T-helper 17 cell (primary cell): ENCODE measurements at places on chromosomes 4 and X.
A peak's percentile ranks its signal among the peaks of the same experiment; 100 is the strongest.

- H3K27ac ChIP-seq, result peak overlapping the region; percentile 91
- peaks cover 14% of the 10 kb centered on the region for H3K4me1 ChIP-seq
- no peak for DNase-seq
- H3K27me3 ChIP-seq, result no peaks in the 10 kb centered on the region
Measured at GRCh38 chrX:72020788-72021187, 110.1 kb downstream of the NHSL2 start.

DNA sequence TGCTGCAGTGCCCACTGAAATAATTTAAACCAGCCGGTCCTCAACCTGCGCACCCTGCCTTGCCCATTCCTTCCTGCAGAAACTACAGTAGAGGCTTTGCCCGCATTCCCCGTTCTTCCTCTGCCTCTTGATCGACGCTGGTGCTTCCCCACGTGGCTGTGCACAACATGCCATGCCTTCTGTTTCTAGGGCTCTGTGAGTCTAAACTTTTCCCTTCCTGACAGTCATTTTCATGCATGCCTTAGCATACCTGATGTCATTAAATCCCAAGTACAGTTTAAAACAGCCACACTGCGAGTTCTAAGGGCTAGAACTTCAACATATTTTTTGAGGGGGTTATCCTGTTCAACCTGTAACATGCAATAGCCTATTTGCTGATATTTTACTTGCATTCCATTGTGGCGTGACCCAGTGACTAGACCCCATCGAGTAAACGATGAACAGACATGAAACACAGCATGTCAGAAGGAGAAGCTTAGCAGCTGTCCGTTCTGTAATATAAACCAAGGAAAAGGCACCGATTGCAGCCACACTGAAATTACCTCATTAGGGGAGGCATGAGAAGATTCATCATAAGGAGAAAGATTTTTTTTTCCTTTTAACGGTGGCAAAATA, 232.5 kb downstream of the ARHGAP10 start:
- no peaks in the 10 kb centered on the region for H3K27me3 ChIP-seq
- no peak overlapping the region for H3K27ac ChIP-seq
- no peak overlapping the region for H3K4me3 ChIP-seq
- no peak for DNase-seq
- H3K4me1 ChIP-seq, result peaks cover 3% of the 10 kb centered on the region
- H3K36me3 ChIP-seq, result peaks cover 13% of the 10 kb centered on the region

GRCh38 chrX:48472851-48473703, 2.9 kb upstream of the FTSJ1 start:
- peaks cover 24% of the 10 kb centered on the region for H3K4me1 ChIP-seq
- no peak overlapping the region for H3K27ac ChIP-seq
- no peak overlapping the region for H3K4me3 ChIP-seq
- H3K36me3 ChIP-seq, result peaks cover 2% of the 10 kb centered on the region

DNA sequence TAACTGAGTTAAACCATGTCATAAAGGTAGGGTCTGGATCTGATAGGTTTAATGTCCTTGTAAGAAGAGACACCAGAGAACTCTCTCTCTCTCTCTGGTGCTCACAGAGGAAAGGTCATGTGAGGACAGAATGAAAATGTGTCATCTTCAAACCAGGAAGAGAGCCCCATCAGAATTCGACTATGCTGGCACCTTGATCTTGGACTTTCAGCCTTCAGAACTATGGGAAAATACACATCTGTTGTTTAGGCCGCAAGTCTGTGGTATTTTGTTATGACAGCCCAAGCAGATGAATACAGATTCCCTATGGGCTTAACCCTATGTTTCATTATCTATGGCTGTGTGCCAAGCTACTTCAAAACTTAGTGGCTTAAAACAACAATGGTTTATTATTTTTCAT, 105.5 kb upstream of the DDIT4L start:
- H3K36me3 ChIP-seq, result no peaks in the 10 kb centered on the region
- no peak overlapping the region for H3K27ac ChIP-seq
- H3K4me1 ChIP-seq, result no peaks in the 10 kb centered on the region
- H3K27me3 ChIP-seq, result no peaks in the 10 kb centered on the region
- DNase-seq, result no peak

DNA sequence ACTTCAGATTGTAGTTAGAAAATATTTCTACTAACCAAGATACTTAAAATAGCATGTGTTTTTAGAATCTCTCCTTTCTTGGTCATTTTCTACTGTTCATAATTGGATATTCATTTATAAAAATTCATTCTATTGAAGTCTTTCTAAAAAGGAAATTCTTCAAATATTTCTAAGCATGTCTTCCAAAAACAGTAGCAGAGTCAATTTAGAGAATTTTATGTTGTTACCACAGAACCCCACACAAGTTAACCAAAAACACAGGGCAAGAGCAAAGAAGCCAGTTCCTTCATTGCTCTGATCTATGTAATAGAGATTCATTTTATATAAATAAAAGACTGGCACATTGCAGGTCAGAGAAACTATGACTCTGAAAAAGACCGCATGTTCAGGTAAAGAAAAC, 345.1 kb upstream of the PITX2 start:
- no peak for DNase-seq
- H3K36me3 ChIP-seq, result no peaks in the 10 kb centered on the region
- no peaks in the 10 kb centered on the region for H3K27me3 ChIP-seq
- H3K4me1 ChIP-seq, result no peaks in the 10 kb centered on the region
- H3K4me3 ChIP-seq, result no peak overlapping the region

DNA sequence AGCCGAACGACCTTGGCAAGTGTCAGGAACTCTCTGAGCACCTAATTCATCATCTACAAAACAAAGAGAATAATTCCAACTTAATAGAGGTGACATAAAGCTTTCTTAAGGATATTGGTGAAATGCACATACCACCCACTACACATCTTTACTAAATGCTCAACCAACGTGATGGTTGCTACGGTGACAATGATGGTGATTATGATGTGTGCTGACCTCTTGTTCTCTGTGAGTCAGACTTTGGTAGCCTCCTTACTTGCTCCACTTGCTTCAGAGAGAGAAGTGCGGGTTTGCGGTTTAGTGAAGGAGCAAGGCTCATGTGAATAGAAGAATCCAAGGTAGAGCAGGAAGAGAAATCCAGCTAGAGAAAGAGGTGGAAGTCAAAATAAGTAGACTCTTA, 52.8 kb upstream of the CLNK start:
- no peaks in the 10 kb centered on the region for H3K36me3 ChIP-seq
- no peak overlapping the region for H3K27ac ChIP-seq
- no peak overlapping the region for H3K4me3 ChIP-seq
- H3K4me1 ChIP-seq, result no peaks in the 10 kb centered on the region

DNA sequence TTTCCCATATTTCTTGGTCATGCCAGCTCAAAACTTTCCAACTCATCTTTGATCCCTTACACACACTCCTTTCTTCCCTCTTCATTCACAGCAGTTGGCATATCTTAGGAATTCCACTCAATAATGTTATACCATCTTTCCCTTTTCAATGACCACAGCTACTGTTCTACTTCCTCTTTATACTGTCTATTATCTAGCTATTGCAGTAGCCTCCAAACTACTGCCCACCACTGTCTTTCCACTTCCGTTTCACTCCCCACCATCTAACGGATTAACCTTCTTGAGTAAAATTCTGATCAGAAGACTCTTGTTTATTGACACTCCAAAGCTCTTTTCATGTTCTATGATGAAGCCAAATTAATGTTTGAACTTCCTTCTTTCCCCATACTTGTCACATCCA, 55.8 kb downstream of the ADAMTS3 start:
- H3K27me3 ChIP-seq, result no peaks in the 10 kb centered on the region
- H3K27ac ChIP-seq, result no peak overlapping the region
- no peak overlapping the region for H3K4me3 ChIP-seq
- H3K36me3 ChIP-seq, result no peaks in the 10 kb centered on the region

GRCh38 chrX:131703646-131704045, 159.8 kb downstream of the OR13H1 start:
- H3K4me1 ChIP-seq, result no peaks in the 10 kb centered on the region
- DNase-seq, result no peak
- H3K36me3 ChIP-seq, result no peaks in the 10 kb centered on the region
- H3K4me3 ChIP-seq, result no peak overlapping the region

DNA sequence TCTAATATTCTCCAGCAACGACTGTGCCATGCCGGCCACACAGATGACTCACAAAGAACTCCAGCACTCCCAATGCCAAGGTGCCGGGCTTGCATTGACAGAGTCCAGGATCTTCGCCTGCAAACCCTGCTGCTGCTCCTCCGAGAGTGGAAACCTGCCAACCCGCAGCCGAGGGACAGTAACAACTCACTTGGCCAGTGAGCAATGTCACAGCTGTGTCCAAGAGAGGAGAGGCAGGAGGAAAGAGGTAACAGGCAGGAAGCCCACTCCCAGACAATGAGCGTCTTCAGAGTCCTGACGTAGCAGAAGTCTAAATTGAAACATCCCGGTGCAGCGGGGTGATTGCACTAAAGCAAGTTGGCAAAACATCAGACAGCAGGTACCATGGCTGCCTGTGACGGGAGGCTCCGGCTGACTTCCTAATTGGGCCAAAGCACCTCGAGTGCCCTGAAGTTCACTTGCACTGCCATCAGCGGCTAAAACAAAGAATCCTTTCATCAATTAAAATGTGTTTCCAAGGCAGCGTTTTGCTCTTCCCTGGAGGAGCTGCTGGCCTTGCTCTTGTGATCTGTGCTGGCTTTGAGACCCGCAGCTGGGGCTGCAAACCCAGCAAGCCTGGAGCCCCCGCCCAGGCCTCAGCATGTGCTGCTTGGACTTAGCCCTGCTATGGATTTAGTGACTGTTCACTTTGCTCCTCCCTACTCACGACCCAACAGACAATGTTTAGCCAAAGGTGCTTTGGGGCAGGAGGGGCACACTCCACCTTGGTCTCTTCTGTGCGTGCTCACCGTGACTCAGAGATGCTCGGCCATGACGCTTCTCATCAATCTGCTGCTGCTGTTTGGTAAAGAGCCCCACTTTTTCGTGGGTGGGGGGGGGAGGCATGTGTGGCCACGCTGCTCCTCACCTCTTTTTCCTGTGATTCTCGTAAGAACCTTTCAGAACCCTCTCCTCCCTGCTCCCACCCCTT, 36.5 kb downstream of the DCTD start:
- H3K4me3 ChIP-seq, result no peak overlapping the region
- no peak overlapping the region for H3K27ac ChIP-seq
- no peak for DNase-seq
- H3K27me3 ChIP-seq, result no peaks in the 10 kb centered on the region

DNA sequence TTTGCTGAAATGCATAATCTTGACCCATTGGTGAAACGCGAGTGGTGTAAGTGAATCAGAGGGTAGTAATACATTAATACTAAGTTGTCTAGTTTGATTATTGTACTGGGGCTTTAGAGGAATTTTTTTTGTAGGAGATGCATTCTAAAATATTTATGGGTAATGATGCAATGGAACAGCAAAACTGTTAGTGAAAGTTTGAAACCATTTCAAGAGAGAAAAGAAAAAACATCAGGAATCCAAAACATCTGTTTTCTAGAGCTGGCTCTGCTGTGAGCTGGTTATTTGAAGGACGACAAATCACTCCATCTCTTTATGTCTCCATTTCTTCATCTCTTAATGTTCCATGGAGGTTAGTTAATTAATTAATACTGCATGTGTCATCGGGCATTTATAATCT, 351.9 kb upstream of the FAT1 start:
- no peaks in the 10 kb centered on the region for H3K4me1 ChIP-seq
- H3K4me3 ChIP-seq, result no peak overlapping the region
- no peak overlapping the region for H3K27ac ChIP-seq
- no peaks in the 10 kb centered on the region for H3K27me3 ChIP-seq

DNA sequence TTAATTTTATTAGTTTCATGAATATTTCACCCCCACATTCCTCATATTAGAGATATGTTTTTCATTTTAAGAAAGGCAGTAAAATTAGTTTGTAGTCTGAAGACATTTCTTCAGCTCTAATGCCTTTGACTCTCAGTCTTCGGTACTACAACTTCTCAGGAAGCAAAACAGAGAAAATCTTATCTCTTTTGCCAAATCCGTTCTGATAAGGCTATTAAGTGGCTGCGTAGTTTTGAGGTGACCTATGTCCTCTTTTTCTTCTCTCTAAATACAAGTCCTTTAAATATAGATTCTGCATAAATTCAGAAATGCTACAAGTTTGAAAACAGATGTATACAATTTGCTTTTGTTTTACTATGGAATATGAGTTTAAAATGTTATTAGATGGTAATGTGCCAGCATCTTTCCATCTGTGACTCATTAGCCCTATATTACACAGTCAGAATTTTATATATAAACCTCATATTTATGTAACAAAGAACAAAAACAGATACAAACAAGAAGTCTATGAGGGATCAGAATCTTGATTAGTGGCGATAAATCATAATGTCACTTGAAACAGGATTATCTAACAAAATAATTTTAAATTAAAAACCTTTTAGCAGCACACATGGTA, 181.2 kb upstream of the ETNPPL start:
- DNase-seq, result no peak
- H3K27ac ChIP-seq, result no peak overlapping the region
- no peaks in the 10 kb centered on the region for H3K4me1 ChIP-seq
- peaks cover 7% of the 10 kb centered on the region for H3K27me3 ChIP-seq
- H3K36me3 ChIP-seq, result no peaks in the 10 kb centered on the region

DNA sequence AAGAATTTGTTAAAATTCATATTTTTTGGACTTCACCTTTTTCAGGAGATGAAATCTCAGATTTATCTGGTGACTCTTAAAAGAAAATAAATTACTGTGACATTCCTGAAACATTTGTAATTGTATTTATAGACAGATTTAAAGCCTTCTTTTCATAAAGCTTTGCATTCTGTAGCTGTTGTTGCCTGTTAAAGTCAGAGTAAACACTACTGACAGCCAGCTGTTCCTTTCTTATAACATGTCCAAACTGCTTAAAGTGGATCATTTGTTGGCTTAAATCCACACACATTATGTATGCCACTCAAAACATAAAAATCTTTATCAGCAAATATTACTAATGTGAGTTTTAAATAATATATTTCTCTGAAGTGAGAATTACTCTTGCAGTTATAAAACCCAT, 157.5 kb downstream of the TECRL start:
- no peak overlapping the region for H3K27ac ChIP-seq
- DNase-seq, result no peak
- no peaks in the 10 kb centered on the region for H3K4me1 ChIP-seq
- H3K36me3 ChIP-seq, result no peaks in the 10 kb centered on the region
- no peak overlapping the region for H3K4me3 ChIP-seq
- no peaks in the 10 kb centered on the region for H3K27me3 ChIP-seq

DNA sequence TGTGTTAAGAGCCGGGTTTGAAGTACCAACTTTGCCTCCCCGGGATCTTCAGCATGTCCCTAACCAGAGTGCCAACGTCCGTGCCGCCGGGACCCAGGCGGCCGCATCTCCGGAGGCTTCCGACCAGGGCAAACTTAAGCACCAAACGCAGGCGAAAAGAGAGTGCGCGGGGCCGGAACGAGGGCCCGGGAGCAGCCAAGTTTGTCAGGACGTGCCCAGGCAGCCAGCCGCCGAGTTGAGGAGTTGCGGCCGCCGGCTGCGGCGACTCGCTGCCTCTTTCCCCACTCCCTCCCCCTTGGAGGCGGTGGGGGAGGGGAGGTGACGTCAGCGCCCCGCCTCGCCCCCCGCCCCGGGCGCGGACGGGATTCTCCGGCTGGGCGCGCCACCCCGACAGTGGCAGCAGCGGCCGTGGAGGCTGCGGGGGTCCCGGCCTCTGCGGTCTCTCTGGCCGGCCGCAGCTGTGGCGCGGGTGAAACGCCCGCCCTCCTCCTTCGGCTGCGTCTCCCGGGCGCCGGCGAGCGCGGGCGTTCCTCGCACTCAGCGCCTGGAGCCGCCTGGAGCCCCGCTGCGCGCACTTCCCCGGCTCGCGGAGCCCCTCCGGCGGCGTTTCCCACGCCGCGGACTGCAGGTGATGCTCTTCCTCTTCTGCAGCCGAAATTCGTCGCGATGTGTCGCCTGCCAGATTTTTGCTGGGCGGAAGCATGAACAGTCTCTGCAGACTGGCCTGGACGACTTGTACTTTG, 2.9 kb upstream of the FAT1 start:
- peaks cover 3% of the 10 kb centered on the region for H3K36me3 ChIP-seq
- H3K4me3 ChIP-seq, result peak overlapping the region; percentile 63
- H3K27ac ChIP-seq, result no peak overlapping the region
- peaks cover 40% of the 10 kb centered on the region for H3K27me3 ChIP-seq
- DNase-seq, result no peak
